Hematopoietic multipotent progenitor cell treated with erythropoietin and hydrocortisone succinate and interleukin-3 and kit ligand, for 4 days (in vitro differentiated cells): ENCODE measurements at places on chromosomes 1 and 21.

GRCh38 chr1:174247472-174247871 is 88.2 kb downstream of the RABGAP1L start:
- DNase-seq: no peak

- DNase-seq: no peak
Measured at GRCh38 chr1:67639361-67639760, 45.6 kb upstream of the GADD45A start.

- DNase-seq: no peak
Measured at GRCh38 chr1:31199949-31200348, 39.7 kb downstream of the NKAIN1 start.

DNA sequence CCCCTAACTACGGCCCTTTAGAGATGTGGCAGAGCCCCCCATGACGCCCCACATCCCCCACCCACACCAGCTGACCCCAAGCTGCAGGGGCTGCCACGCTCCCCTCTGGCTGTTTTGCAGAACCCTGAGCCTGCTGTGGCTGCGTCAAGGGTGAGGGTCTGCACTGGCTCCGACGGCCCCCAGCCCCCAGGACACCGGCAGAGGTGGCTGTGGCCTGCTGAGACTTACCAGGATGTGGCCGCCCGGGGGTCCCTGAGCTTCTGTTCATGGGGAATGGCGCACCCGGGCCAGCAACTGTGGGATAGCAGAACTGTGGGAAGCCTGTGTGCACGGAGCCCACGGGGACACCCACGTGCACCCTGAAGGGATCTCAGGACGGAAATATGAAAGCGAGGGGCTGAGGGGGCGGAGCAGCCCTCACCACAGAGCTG is 12.8 kb upstream of the RNF223 start:
- no peak for DNase-seq

DNA sequence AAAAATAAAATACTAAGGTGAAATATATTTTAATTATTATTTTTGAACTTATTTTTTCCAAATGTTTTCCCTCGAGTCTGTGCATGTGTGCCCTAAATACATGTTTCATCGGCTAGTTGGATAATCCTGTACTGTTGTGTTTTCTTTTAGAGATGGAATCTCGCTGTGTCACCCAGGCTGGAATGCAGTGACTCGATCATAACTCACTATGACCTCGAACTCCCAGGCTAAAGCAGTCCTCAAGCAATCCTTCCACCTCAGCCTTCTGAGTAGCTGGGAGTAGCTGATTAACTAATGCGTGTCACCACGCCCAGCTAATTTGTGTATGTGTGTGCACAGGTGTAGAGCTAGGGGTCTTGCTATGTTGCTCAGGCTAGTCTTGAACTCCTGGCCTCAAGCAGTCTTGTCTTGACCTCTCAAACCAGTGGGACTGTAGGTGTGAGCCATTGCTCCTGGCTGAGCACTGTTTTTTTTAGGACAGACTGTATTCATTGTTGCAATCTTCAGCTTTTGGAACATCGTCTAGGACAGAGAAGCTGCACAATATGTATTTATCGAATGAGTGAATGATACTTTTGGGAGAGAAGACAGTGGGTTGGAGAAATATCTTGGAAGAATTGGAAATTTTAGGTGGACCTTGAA is 4.8 kb upstream of the TMCO1 start:
- no peak for DNase-seq
